ENCODE measurements at places on chromosomes 16 and 17. TPM values are rescaled to one million over a fixed set of nuclear protein-coding genes. Genes with fewer than 3 reads are reported as not detected.

GRCh38 chr17:28388106-28388505, 16.6 kb downstream of the SARM1 start:
- no peak for DNase-seq

- DNase-seq: no peak
Measured at GRCh38 chr16:8948831-8949230, 14.9 kb downstream of the USP7 start.

DNA sequence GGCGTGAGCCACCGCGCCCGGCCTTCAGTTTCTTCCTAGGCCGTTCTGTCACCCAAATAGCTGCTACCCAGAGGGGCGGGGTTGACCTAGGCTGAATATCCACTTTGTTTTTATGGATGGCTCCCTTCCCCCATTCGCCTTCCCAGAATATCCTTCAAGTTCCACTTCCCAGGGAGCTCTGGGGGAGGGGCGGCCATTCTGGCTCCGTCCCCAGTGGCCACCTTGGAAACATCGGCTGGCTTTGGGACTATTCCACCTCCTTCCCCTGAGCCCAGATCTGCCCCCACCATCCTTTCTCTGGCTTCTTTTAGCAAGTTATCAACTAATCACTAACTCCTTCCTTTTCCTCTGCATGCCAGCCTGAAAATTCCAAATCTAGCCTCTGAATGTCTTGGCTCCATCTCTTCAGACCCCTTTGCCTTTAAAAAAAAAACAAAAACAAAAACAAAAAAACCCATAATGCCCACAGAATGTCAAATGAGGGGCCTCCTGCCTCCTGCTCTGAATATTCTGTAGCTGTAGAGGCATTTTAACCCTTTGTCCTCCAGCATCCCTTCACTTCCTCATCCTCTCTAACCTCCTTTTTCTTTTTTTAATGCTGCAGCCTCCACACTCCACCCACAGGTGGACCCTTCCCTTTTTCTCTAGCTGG, 6.4 kb downstream of the ATP1B2 start:
- DNase-seq: no peak

DNA sequence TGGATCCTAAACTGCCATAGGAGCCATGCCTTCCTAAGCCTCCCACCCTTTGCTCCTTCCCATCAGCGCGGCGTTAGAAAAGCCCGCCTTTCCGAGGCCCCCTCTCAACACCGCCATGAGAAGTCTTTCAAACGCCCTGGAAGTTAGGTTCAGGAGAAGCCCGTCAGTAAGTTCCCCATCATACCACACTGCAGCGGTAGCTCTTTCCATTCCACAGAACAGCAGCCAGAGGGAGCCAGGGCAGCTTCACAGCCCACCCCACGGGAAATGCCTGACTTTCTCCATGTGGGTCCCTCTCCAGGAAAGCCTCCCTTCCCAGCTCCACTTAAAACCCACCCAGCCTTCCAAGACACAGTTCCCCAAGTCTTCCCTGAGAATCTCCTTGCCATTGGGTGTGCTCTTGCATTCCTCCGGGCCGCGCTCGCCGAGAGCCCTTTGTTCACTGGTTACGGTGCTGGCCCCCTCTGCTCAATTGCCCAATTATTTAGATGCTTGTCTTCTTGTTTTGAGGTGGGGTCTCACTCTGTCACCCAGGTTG, 28.7 kb downstream of the KIAA0513 start:
- DNase-seq: no peak

DNA sequence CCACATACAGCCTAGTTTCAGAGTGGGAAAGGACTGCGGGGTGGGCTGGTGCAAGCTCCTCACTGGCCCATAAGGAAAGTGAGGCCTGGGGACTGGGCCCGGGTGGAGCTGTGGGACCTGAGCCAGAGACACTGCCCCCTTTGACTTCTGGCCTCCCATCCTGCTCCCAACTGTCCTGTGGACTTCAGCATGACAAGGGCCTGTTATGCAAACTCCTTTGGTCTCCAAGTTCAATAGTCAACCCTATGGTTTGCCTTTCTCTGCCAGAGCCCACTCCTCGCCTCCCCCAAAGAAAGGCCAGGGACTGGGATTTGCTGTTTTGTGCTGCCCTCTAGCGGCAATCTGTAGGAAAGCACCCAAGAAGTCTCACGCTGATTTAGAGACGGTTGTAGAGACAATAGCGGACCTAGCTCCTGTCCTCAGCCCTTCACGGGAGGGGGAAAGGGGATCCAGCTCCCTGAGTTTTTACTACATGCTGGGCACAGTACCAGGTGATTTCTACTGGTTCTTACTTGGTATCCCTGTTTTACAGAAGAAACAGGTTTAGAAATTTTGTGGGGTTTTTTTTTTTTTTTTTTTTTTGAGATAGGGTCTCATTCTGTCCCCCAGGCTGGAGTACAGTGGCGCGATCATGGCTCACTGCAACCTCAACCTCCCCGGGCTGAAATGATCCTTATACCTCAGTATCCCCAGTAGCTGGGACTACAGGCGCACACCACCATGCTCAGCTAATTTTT, 1.2 kb upstream of the TLCD3B start:
- peak; percentile 64 for DNase-seq

GRCh38 chr17:71427801-71428200, 693.0 kb upstream of the SOX9 start:
- no peak for DNase-seq

GRCh38 chr17:56171186-56171959, 18.1 kb downstream of the ANKFN1 start:
- no peak for DNase-seq

DNA sequence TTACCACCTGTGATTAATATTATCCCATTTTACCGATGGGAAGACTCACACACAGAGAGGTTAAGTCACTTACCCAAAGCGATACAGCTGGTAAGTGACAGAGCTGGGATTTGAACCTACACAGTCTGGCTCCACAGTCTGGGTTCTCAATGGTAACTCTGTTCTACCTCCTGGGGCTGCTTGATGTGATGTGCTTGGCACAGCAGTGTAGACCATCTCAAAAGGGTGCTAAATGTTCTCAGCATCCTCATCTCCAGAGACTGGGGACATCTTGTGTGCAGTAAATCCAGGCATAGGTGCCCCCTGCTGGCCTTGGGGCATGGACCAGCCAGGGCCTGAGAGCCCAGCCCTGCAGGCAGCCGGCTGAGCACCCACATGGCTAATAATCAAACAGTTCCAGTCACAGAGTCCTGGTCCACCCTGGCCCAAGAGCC, 15.4 kb upstream of the KATNB1 start:
- peak; percentile 54 for DNase-seq

DNA sequence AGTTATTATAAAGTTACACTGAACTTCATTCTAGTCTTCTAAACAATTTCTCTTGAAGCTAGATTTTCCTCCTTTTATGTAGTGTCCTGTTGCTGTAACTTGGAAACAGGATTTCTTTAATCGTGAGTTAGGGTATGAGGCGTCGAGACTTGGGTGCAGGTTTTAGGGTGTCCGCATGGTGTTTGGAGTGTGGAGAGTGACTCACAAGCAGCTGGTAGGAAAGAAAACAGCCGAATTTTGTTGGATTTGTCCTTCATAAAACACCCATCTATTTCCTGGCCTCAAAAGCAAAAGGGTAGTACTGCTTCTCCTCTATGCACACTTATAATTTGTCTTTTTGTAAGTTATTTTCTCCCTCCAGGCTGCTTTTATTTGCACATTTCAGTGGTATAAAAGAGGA, 1.6 kb downstream of the RPTOR start:
- DNase-seq: no peak

DNA sequence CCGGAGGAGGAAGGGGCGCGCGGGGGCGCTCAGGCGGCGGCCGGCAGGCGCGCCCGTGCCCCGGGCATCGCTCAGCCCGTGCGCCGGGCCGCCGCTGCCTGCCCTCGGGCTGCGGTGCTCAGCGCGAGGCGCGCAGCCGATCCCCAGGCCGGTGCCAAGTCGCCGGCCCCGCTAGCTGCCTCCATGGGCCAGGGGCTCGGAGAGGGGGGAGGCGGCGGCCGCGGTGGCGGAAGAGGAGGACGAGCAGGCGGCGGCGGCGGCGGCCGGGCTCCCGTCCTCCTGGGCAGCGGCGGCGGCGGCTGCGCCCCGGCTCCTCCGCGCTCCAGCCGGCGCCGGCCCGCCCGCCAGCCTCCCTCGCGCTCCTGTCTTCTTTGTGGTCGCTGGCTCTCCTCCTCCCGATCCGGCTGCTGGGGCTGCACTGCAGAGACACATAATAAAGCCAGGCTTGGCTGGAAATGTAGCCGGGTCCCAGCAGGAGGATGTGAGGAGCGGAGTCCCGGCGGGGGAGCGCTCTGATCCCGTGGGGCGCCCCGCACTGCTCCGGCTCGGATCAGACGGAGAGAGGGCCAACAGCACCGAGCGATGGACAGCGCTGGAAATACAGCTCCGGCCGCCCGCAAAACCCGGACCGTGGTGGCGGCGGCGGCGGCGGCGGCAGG, 889 bp upstream of the ZNF423 start:
- DNase-seq: no peak

GRCh38 chr16:71364133-71364681, 5.7 kb downstream of the CALB2 start:
- no peak for DNase-seq

DNA sequence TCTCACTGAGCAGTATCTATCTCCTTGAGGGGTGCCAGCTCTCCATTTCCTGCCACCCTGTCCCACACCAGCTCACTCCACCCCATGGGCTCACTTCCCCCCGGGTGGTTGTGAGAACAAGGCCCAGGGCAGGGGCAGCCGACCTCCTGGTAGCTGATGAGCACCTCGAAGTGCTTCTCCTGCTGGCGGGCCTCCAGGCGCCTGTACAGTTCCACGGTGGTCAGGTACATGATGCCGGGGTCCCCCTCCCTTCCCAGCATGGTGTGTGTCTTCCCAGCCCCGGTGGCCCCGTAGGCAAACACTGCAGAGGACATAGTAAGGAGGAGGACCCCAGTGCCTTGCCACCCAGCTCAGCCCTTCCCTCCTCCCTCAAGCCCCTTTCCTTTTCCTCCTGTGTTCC, 12.5 kb downstream of the KIF18B start:
- no peak for DNase-seq

GRCh38 chr16:1214719-1215118, 10.3 kb downstream of the TPSG1 start:
- no peak for DNase-seq

DNA sequence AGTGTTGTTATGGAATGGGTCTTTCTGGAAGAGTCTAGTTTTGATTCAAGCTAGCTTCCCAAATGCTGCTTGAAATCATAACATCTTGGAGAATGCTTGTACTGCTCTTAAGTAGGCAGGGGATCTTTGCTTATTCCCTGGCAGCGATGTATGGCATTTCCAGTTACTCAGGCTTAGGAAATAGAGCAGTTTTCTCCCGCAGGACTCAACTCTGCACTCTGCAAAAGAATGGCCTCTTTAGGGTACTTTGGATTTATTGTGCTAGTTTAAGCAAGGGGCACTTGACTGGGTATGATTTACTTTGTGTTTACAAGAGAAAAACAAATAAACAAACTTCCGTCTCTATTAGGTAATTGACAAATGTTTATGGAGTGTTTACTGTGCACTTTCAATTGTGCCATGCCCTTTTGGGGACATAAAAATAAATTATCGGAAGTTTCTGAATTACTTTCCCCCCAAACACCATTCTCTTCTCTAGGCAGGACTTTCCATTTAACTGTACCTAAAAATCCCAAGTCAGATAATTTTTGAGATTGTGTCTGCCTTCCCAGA, 164.0 kb downstream of the MAP2K6 start:
- DNase-seq: no peak

Gene AOC3
- 1.2 TPM for total RNA-seq

Gene TP53TG3F
- total RNA-seq: not detected

Gene HBA2
- total RNA-seq: not detected

Gene CIITA
- total RNA-seq: 1.5 TPM

All from activated naive CD8-positive, alpha-beta T cell treated with anti-CD3 and anti-CD28 coated beads for 36 hours (primary cell).